Left renal pelvis (tissue), 4 donors: ENCODE measurements at places on chromosomes 7 and 10. TPM values are rescaled to one million over a fixed set of nuclear protein-coding genes. Genes with fewer than 3 reads are reported as not detected.

DNA sequence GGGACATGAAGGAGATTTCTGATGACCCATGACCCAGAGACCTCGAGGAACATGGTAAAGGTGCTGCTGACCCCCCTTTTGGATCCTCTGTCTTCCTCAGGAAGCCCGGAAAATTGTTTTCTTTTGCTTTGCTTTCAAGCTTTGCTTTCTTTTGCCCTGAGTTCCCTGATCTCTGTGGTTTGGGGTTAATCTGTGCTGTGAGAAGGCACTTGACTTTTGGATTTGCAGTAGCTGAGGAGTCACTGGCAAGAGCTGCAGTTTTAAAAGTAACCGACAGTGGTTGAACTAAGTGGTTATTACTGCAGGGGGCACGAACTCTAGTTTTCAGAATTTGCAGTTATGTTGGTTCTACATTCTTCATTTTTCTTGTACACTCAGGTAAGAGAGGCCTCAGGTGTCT, 53.0 kb downstream of the PDZD8 start:
- DNase-seq: no peak

DNA sequence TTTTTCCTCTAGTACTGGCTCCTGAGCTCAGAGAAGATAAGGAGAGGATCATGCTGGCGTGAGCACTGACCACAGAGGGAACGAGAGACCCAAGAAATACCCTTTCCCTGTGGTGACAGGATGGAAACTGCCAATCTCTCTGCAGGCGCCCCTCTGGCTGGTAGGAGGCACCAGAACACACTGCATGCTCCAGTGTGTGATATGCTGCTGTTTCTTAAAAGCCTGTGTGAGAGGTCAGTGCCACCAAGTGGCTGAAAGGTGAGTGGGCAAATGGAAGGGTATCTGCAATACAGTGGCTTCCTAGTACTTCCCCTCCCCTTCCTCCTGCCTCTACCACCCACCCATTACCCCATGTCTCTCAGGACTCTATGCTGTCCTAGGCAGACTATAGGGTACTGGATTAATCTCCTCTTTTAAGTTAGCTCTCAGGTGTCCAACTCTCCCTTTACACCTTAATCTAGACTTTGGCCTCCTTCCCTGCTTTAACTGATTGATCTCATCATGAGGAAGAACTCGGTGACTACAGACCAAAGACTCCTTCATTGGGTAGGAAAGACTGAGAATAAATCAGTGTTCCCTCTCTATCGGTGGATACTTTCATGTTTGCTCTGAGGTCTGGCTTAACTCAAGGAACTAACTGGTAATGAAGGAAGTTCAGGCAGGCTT, 283.6 kb downstream of the ADRA2A start:
- DNase-seq: peak; percentile 3

GRCh38 chr10:12542133-12542670, 192.9 kb downstream of the CAMK1D start:
- DNase-seq: no peak

GRCh38 chr7:150992833-150993302, 2.1 kb downstream of the NOS3 start:
- no peak for DNase-seq

GRCh38 chr7:28067171-28067570, 113.4 kb downstream of the JAZF1 start:
- DNase-seq: no peak

The TMEM273 gene
- polyA plus RNA-seq: 6.0 TPM

The PRTFDC1 gene
- 37.0 TPM for polyA plus RNA-seq
